ENCODE measurements at places on chromosomes 2 and 18.

- DNase-seq = no peak
Measured at GRCh38 chr2:37648331-37649011, 23.0 kb downstream of the CDC42EP3 start.

- no peak for DNase-seq
Measured at GRCh38 chr2:220946552-220946951, 625.6 kb downstream of the EPHA4 start.

- DNase-seq = no peak
Measured at GRCh38 chr2:50582164-50582563, 449.8 kb downstream of the NRXN1 start.

GRCh38 chr2:239014458-239015217, 166.8 kb downstream of the TWIST2 start:
- DNase-seq = no peak

DNA sequence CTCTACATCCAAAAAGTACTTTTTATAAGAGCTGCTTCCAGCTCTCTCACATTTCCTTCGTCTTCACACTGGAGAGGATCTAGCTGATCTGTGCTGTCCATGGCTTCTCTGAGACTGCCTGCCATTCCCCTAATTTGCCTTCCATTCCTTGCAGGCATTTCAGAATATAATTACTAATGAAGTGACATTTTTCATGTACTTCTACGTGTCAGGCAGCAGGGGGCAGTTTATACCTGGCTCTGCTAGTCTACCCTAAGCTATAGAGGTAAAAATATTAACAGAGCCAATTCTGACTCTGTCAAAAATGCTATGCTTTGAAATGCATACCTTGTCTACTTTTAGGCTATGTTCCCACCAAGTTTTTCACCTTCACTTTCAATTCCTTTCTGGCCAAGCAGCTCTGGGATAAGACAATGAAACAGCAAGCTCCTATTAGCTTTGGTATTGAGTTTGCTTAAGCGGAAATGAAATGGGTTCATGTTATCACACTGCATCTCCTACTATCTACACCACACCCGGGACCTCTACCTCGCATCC, 81.9 kb downstream of the MEP1B start:
- DNase-seq = no peak

DNA sequence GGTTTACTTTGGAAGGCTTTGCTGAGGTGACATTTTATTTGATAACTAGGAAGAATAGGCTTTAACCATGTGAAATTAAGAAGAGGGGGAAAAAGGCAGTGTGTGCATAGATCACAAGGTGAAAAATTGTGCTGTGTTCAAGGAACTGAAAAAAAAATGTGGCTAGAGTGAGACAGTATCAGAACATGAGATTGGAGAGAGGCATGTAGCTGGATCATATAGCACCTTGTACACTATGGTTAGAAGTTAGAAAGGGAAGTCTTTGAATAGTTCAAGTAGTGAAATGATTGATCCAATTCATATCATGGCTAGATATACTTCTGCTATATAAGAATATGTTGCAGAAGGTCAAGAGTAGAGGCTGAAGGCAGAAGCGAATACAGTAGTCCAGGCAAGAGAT, 12.3 kb upstream of the TNFRSF11A start:
- DNase-seq = no peak

All from stimulated activated CD8-positive, alpha-beta memory T cell treated with anti-CD3 and anti-CD28 coated beads, Interleukin-7, amount 100 ng/mL, for 48 hours (primary cell).